ENCODE measurements at places on chromosomes 1 and 21.

- DNase-seq, result no peak
These were observed 12.0 kb downstream of the F11R start for GRCh38 chr1:161008869-161009510.

GRCh38 chr1:22039594-22040285 lies 12.8 kb upstream of the CDC42 start:
- peak; percentile 65 for DNase-seq

DNA sequence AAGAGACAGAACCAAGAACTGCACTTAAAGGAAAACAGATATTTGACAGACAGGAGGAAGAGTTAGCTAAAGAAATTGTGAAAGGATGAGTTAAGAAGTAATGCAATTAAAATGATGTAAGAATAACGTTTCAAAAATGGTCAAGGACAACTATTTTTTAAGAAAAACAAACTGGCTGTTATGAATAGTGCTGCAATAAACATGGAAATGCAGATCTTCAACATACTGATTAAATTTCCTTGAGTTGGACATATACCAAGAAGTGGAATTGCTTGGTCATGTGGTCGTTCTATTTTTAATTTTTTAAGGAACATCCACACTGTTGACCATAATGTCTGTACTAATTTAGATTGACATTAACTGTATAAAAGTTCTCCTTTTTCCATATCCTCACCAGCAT lies 23.1 kb upstream of the PHTF1 start:
- no peak for DNase-seq

DNA sequence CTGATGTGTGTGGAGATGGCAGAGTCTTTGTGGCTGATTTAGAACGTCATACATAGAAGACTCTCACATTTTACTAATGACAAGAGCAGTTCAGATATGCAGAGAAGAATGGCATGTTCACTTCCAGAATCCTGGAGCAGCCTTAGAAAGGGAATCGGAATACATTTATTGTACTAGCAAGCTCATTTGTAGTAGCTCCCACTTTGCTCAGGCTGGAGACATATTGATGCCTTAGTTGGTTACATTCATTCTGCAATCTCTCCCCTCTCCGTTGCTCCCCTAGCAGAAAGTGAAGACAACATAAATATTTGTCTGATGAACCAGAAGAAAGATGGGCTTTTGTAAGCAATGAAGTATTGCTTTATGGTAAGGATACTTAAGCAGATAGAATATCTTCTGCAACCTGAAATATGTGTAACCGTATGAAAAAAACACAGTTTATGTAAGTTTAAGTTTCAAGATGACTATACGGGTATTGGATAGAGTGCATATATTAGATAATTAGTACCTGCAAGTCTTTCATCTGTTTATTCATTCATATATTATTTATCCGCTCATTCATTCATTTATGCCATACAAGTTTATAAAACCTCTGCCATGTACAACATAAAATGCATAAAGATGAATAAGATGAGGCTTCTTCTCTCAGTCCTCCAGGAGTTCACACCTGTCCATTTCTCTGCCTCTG lies 135.7 kb downstream of the CNIH3 start:
- no peak for DNase-seq

DNA sequence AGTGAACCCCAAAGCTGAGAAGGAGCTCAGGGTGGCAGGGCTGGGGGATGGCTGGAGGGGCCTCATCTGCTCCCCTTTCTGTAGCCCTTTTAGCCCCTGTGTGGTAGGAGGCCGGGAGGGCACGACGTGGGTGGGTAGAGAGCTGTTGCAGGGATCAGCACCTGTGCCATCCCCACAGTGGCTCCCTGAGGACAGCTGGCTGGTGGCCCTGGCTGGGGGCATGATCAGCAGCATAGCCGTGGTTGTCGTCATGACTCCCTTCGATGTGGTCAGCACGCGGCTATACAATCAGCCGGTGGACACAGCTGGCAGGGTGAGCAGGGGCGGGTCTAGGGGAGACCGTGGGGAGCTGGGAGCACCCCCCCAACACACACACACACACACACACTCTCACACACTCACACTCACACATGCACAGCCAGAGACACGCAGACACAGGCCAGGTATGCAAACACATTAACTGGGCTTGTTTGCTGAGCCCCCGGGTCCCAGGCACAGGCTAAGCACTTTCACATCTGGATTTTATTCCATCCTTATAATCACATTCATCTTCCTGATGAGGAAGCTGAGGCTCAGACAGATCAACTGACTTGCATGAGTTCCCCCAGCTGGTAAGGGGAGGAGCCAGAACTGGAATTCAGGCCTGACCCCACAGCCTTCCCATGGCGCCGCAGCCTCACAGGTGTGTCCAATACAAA lies 2.5 kb downstream of the SLC25A34 start:
- DNase-seq, result no peak

DNA sequence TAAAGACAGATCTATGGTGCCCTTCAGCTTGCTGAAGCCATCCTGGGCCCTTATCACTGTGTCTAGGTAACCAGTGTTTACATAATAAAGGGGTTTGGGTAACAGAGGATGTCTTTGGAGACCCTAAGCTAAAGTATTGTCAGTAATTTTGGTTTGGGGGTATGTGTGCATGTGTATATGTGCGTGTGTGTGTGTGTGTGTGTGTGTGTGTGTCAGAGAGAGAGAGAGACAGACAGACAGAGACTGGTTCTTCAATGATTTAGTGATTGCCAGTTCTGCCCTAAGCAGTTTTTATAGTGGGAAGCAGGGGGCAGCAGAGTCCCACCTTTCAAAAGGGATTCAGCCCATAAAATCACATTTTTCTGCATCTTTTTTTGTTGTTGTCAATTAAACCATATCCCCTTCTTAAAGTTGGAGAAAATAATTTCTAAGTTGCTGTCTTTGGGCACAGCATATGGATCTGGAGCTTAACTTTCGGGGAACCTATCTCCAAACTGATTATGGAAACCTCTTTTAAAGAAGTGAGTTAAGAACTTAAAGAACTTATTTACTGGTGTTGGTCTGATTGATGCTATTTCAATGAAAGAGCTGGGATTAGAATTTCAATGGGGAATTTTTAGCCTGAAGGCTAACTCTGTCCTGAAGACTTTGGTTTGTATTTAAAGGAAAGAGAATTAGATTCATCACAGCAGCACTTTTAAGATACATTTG lies 51.1 kb downstream of the ZNF326 start:
- no peak for DNase-seq

DNA sequence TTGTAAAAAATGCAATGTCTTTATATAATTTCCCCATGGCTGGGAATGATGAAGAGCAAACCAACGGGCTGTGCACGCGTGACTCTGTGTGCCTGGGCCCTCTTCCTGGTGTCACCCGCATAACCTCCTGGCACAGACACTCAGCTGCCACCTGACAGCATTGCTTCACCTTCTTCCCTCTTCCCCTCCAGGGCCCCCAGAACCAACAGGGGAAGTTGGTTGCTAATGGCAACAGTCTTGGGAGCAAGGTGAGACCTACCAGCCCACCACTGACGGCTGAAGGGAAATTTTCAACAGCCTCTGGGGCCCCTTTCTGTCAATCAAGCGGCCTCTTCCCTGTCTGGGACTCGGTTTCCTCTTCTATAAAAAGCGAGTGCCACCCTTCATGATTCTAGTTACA lies 33.2 kb downstream of the SSBP3 start:
- DNase-seq, result no peak

GRCh38 chr1:199976496-199977144 lies 50.9 kb upstream of the NR5A2 start:
- no peak for DNase-seq

- no peak for DNase-seq
These were observed 4.4 kb downstream of the SNAP47 start for GRCh38 chr1:227739636-227740035.

- DNase-seq, result no peak
These were observed 94.0 kb downstream of the ST6GALNAC5 start for GRCh38 chr1:76961181-76961819.

DNA sequence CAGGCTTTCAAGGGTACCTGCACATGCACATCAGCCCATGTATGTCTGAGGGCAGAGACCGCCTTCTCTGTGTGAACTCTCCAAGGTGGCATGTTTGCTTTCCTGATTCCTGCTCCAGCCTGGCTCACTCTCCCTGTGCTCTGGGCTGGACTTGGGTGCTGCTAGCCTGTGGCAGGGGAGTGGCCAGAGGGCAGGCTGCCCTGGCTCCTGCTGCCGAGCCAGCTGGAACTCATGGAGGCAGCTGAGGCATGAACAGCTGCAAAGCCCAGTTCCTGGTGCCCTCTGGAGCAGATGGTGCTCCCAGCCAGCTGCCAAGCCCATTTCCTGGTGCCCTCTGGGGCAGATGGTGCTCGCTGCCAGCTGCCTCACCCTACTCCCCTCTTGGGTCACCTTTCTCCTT lies 7.6 kb downstream of the UBL4B start:
- peak; percentile 6 for DNase-seq

DNA sequence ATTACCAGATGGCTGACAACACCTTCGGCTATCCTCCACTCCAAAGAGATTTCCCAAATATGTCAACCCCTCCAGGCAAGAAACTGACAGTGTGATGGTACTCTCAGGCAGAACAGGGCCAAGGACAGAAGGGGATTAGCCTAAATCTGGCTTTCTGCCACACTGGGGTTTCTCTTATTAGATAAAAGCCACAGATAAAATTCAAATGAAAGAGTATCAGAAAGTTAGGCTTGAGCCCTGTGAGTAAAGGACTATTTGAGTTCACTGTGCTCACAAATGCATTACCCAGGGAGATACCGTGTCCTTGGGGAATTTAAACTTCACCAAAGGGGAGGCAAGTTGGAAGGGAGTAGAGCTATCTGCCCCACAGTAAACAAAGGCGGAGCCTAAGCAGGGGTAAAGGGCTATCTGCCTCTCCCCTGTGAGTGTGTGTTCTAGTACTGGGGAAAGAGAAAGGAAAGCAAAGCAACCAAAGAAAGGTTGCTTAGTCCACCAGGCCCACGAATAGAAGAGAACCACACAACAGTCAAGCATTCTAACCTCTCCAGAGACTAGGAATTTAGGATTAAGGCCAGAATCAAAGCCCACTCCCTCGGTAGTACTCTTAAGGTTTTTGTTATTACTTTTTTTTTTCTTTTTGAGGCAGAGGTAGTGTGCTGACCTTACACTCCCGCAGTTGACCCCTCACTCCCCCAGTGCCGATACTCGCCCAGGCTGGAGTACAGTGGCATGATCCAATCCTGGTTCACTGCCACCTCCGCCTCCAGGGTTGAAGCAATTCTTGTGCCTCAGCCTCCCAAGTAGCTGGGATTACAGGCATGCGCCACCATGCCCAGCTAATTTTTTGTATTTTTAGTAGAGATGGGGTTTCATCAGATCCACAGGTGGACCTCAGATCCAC lies 12.7 kb downstream of the TPM3 start:
- no peak for DNase-seq

- no peak for DNase-seq
These were observed 499.6 kb downstream of the MRPL39 start for GRCh38 chr21:25107708-25108107.

DNA sequence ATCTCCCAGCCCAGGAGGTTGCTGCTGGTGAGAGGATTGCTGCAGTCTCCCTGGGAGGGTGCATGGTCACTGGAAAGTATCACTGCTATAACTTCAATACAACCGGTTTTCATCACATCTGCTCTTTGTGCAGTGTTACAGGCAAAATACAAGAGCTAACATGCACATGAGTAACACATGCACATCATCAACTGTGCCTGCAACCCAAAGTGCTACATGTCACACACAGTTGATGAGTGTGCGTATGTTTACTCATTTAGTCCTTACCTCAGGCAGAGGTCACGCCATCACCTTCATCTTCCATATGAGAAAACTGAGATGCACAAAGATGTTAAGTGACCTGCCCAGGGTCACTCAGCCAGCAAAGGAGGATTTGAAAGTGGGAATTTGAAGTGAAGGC lies 277.7 kb downstream of the FAM72C start:
- DNase-seq, result no peak

DNA sequence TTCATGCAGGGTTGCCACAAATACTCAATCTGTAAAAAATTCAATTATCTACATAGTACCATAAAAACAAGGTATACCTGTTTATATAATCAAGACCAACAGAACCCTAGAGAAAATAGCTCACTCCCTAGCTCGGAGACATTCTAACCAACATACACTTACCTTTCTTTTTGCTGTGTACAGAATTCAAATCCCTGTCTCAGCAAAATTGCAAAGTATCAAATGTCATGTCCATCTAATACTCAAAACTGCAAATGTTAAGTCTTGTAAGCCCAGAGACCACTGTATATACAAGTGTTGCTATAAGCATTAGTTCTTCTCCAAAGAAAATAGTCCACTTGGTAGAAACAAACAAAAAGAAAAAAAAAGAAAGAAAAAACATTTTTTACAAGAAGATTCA lies 16.2 kb upstream of the SELE start:
- no peak for DNase-seq

DNA sequence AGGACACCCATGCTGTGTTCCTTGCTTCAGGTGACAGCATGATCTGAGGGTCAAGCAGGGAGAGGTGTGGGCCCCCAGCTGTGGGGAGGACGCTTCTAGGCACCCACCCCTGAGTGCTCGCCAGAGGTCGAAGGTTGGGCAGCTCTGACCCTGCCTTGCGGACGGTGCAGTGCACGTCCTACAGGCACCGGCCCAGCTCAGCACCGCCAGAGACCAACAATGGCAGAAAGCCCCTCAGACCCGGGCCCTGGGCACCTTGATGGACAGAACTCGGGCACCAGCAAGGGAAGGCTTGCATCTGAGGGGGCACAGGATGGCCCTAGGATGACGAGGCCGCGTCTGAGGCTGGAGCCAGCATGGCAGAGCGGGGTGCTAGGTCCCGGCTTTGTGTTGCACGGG lies 24.7 kb downstream of the NADK start:
- no peak for DNase-seq

DNA sequence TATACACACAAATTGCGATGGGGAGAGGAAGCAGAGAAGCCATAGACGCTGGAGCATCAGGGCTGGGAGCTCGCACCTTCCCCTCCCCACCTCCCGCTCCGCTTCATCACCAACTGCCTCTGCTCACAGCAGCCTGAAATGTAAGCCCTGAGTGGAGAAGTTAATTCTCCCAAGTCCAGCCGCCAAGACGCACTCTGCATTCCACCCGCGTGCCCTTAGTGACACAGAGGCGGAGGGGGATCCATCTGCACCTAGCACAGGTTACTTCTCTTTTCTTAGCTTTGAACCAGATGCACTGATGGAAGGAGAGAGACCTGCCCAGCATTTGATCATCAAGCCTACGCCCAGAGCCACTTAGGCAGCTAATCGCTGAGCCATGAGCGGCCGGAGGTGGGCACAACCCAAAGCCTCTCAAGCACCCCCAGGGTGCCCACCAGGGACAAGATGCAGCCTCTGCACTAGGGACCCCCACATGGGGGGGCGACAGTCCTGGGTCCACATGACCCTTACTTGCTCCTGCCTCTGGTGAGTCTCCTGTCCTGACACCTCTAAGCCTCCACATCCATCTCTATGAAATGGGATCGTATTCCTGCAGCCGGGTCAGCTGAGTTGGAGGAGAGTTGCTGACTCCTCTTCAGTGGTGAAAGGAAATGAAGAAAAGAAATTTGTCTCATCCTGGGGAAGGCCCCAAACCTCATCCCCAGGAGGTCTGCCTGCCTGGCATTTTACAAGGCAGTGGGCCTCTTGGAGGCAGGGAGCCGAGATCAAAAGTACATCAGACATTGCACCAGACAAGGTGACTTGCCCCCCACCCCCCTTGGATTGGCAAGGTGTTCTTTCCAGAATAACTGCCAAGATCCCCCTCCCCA lies 316.2 kb downstream of the MATN1 start:
- DNase-seq, result no peak

Data from NCI-H446 (cell line).